ENCODE measurements at places on chromosomes 5 and 9.

DNA sequence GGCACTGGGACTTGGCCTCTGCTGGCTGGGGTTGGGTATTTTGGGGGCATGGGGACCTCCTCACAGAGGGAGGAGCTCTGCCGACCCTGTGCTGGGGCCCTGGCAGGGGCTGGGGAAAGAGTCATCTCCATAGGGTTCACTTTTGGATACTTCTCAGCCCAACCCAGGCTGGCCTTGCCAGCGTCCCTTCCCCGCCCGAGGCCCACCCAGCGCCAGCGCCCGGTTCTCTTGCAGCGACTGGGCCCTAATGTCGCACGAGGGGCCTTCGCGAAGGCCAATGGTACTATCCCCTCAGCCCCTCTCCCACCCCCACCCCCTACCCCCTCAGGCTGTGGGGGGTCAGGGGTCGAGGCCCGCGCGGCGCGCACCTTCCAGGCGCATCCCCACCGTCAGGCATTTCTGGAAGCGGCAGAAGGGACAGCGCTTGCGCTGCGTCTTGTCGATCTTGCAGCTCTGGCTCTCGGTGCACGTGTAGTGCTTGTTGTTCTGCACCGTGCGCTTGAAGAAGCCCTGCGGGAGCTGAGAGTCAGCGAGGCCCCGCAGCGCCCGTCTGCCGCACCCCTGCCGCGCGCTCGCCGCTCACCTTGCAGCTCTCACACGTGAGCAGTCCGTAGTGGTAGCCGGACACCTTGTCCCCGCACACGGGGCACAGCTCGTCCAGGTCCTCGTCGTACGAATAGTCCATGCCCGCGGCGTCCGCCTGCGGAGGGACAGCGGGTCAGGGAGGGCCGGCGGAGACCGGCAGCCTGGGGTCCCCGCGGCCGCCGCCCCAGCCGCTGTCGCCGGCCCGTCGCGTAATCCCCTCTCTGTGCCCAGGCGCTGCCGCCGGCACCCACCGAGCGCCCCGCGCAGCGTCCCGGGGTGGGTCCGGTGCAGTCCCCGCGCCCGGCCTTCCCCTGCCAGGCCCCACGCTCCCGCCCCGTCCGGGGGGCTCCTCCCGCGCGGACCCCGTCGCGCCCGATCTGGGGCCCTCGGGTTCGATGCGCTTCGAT lies 4.2 kb downstream of the NR5A1 start:
- DNase-seq: no peak

DNA sequence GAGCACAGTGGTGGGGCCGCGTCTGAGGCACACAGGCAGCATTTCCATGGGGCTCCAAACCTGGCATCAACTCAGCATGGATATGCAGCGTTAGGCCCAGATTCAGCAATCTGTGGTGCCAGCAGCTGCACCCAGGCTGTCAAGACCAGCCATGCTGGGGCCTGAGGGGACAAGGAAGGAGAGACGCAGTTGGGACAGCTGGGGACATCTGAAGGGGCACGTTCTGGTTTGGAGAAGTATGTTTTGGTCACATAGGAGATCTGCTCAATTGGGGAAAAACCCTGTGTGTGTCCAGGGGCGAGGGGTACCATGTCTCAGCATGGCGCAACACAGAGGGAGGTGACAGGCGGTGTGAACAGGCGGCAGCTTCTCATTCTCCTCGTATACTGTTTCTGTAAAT lies 66.6 kb upstream of the ECM2 start:
- DNase-seq: no peak

DNA sequence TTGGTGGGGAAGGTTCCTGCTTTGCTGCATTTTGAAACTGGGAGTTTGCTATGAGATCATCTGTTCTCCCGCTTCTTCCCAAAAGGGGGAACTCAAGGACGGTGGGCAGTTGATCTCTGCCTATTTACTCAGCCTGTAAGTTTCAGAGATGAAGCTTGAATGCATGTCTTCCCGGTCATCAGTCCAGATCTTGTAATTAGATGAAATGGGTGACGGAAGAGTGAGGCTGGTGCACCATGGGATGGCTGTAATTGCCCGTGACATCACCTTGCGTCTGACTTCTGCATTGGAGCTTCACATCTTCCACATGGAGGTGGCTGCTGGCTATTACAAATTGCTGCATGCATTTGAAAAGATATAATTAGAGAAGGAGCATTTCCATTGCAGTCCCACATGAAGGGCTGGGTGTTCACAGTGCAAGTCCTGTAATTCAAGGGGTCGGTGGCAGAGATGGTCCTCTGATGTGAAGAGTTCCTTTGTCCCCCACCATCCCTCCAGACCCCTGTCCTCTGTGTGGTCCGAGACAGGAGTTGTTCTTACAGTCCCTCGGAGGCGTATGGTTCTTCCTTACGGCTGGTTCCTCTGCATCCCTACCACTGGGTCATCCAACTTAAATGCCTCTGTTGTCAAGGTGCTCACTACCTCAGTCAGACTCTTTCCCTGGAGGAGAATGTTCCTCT lies 72.9 kb downstream of the ZNF618 start:
- no peak for DNase-seq

GRCh38 chr5:58022055-58022454 lies 437.8 kb downstream of the PLK2 start:
- DNase-seq: no peak

GRCh38 chr5:95417971-95418370 lies 26.8 kb downstream of the FAM81B start:
- DNase-seq: no peak

- no peak for DNase-seq
Observed at GRCh38 chr5:134446938-134447337, 35.3 kb upstream of the CDKN2AIPNL start.

DNA sequence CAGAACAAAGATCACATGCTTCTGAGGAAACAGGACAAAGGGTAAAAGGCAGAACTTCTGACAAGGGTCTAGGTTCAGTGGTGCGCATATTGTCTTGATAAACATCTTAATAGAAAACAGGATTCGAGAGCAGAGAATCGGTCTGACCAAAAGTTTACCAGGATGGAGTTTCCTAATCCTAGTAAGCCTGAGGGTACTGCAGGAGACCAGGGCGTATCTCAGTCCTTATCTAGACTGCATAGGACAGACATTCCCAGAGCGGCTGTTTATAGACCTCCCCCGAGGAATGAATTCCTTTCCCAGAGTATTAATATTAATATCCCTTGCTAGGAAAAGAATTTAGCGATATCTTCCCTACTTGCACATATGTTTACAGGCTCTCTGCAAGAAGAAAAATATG lies 32.4 kb upstream of the TNFSF8 start:
- DNase-seq: no peak

- no peak for DNase-seq
Observed at GRCh38 chr5:81180780-81181460, 52.2 kb upstream of the CKMT2 start.

GRCh38 chr9:121698627-121699570 lies 47.5 kb downstream of the DAB2IP start:
- DNase-seq: no peak

DNA sequence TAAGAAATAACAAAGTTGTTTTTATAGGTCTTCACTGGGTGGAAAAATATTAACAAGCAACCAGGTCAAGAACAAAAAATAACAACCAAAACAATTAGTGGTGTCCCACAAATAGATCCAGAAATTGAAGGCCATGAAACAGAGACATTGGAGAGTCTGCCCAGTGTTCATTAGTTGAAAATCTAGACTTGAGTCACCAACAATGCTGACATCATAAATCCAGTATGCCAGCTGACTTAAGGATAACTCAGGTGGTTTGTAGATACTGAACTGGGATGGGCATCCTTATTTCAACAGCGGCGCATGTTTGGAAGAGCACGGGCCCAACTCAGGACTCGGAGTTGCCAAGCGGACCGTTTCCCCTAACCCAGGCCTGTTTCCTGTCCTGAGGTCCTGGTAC lies 80.7 kb upstream of the TNFAIP8 start:
- DNase-seq: no peak

DNA sequence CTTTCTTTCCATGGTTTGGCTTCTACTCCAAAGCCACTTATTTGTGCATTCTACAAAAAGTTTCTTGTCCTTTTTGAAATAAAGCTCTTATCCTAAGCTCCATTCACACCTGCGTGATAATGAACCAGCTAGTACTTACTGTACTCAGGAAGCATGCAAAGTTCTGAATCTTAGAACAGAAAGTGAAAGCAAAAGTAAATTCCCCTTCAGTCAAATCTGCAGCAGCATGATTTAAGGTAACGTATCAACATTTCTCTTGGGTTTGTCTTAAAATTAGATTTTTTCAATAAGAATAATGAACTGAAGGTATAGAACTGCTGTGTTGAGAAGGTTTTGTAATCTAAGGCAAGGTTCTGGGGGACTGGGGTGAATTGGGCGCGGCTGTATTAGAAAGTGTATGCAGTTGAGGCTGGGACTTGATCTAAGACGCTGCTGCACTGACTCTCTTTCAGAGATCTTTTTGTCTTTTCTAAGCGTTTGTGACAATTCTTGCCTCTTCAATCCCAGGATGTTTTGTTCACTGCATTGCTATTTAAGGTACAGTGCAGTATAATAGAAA lies at the start of gene ERAP2:
Gene ERAP2 (plus strand): TSS at position 209 of the 559 bp plus-strand sequence. CDS start 3,186 bp downstream, outside the sequence.
- no peak for DNase-seq

DNA sequence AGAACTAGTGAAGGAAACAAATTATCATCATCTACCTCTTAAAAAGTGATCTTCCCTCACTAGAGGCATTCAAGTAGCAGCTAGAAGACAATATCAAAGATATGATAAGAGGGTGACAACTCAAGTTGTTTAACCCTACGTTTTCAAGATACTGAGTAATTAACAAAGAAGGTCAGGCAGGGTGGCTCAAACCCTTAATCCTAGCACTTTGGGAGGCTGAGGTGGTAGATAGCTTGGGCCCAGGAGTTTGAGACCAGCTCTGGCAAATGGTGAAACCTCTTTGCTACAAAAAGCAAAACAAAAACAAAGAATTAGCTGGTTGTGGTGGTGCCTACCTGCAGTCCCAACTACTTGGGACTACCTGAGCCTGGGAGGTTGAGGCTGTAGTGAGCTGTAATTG lies 408.2 kb upstream of the TUSC1 start:
- no peak for DNase-seq

GRCh38 chr9:136239983-136240330 lies 5.7 kb downstream of the QSOX2 start:
- DNase-seq: no peak

- no peak for DNase-seq
Observed at GRCh38 chr5:100901821-100902341, 1.2 kb downstream of the ST8SIA4 start.

DNA sequence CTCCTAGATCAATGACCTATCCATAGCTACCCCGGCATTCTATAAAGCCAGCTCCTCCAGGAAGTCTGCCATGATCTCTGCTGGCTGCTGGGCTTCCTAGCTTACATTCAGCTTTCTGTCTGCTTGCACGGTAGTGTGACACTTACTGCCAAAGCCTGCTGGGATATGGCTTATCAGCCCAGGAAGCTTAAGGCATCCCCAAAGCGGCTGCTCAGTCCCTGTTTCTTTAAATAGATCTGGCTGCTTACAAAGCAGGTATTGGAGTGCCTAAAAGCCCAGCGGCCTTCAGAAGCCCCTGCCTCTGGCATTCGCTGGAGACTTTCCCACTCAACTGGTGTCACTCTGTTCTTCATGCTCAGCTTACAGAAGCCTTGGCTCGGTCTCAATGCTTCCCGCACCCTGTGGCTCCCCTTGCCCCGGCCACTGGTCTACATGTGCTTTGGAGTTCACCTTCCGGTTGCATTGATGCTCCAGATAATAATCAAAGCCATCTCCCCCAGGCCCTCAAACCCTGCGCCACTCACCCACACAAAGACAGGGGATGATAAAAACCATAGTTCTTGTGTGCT lies 31.3 kb upstream of the STRBP start:
- no peak for DNase-seq

GRCh38 chr5:8730194-8730593 lies 815.7 kb downstream of the SEMA5A start:
- no peak for DNase-seq

- DNase-seq: no peak
Observed at GRCh38 chr5:74631081-74631953, 9.2 kb downstream of the ENC1 start.

DNA sequence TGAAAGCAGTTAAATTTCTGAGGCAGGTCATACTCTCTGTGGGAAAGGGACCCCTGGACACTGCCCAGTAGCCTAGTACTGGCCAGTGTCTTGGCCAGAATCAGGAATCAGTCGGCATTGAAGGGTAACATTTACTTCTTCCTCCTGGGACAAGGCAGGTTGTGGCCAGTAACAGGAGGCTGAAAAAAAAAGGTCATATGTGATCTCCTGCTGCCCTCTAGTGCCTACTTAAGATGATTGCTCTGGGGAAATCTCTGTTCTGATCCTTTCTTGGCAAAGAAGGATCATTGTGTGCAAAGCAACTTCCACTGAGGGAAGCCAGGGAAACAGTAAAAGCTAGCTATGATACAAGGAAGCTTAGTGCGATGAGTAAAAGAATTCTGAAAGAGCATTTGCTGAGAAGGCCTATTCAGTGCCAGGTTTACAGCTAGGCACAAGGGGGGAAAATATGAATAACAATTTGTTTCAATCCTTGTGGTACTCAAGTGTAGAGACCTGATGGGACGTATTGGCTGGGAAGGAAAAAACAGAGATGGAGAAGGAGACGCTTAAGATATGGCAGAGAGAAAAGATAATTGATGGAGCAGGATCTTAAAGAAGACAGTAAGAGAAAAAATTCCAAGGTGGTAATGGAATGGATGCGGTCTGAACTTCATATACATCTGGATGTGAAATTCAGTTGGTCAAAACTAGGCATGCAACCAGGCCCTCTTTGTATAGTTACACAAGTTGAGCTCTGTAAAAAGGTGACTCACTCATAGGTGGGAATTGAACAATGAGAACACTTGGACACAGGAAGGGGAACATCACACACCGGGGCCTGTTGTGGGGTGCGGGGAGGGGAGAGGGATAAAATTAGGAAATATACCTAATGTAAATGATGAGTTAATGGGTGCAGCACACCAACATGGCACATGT lies 25.8 kb upstream of the TRIM32 start:
- no peak for DNase-seq

DNA sequence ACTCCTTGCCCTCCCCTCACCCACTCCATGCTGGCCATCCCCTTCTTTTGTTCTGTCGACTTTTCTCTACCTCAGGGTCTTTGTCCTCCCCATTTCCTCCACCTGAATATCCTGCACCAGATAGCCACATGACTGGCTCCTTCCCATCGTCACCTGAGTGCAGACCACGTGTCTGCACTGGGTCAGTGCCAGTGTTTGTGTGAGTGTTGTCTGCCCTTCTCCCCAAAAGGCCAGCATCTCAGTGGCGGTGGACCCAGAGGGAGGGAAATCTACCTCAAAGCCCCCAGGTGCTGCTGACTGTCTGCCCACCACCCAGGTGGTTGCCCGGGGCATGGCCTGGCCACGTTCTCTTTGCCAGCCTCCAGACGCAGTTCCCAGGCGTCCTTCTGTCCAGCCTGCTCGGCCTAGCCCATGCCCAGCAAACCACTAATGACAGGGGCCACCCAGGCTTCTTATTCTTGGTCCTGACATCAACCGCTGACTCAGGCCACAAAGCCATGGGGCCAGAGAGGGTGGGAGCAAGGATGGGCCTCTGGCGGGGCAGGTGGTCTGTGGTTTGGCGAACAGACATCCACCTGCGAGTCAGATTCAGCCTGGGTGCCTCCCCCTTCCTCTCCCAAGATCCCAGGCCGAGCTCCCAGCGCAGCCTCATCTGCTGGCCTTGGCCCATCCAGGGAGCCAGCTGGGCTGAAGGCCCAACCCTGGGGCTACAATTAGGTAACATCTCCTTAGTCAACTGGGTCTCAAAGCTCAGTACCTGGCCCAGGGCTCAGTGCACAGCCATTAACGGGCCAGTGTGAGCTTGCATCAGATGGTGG lies 5.5 kb upstream of the NINJ1 start:
- no peak for DNase-seq

GRCh38 chr5:133679534-133679933 lies 67.2 kb upstream of the FSTL4 start:
- no peak for DNase-seq
